Naive thymus-derived CD4-positive, alpha-beta T cell (primary cell): ENCODE measurements at places on chromosomes 3 and 15. TPM values are rescaled to one million over a fixed set of nuclear protein-coding genes. Genes with fewer than 3 reads are reported as not detected.

GRCh38 chr15:41544650-41545015, 576 bp upstream of the RPAP1 start:
- no peak for DNase-seq

Gene NR1I2
- total RNA-seq, result 0.44 TPM

DNA sequence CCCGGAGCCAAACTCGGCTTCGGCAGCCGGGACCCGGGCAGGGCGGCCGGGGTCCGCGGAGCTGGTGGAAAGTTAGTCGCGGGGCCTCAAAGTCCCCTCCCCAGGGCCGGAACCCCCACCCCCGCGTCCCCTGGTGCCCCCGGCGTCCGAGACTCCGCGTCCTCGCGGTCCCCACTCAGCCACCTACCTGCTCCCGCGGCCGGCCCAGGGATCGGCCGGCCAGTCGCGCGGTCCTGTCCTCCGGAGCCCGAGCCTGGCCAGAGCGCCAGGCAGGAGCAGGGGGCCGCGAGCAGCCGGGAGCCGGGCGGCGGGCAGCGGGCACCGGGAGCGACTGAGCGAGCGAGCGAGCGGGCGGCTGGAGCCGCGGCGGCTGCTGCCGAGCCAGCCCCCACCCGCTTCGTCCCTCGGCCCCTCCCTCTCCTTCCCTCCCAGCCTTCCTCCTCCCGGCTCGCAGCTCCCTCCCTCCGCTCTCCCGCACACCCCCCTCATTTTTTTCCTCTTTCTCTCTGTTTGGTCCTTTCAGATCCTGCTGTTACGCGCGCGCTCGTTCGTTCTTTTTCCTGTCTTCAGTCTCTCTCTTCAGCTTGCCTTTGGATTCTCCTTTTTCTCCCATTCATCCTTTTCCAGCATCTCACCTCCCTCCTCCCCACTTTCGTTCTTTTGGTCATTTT, at the start of gene MEGF11:
TSS of gene MEGF11 (minus strand) at position 333 of the 671 bp plus-strand sequence. CDS start 125,347 bp downstream, outside the sequence.
- no peak for DNase-seq

Gene CD96
- total RNA-seq, result 142 TPM

DNA sequence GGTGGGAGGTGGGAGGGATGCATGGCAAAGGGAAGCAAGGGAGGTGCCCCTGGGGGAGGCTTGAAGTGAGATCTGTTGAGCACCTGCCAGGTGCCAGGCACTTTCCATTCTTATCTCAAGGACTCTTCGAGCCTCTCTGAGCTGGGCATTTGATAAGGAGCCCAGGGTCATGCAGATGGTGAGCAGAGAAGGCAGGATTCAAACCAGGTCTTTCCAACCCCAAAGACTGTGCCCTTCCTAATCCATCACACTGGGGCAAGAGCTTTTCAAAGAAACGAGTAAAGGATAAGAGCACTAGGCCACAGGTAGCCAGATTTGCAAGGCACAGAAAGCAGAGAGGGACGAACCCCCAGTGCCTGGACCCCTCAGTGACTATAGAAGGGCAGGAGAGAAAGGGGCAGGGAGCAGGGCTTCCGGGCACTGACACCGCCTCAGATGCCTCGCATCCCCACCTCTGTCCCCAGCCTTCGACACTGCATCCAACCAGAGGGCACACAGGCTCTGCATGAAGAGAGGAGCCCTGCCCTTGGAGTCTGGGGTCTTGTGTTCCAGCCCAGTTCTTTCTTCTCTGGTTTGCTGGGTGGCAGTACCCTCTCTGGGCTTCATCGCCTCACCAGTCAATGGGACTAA, 21.0 kb downstream of the IGDCC4 start:
- DNase-seq, result no peak
